Activated CD4-positive, alpha-beta T cell treated with anti-CD3 and anti-CD28 coated beads for 48 hours (primary cell): ENCODE measurements at places on chromosomes 4 and X.

- DNase-seq, result no peak
Measured at GRCh38 chr4:48623182-48623780, 133.2 kb downstream of the ZAR1 start.

GRCh38 chrX:43688586-43688985 lies 32.5 kb downstream of the MAOA start:
- DNase-seq, result no peak

- no peak for DNase-seq
Measured at GRCh38 chr4:13244444-13244843, 239.7 kb downstream of the RAB28 start.

DNA sequence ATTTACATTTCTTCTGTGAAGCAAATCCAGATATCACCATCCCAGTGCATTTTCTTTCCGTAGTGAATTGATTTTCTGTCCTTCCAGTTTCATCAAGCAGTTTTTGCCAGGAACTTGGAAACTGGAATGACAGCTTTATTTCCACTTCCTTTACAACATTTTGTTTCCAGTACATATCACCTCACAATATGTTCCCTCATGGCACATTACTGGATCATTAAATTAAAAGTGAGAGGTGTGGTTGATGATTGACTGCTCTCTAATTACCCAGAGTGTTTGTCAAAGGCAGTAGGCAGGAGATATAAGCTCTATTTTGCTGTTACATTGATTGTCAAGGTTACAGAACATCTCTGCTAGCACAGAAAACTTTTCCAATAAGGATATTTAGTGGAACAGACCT lies 22.3 kb upstream of the ACE2 start:
- no peak for DNase-seq

- peak; percentile 74 for DNase-seq
Measured at GRCh38 chr4:153651587-153651986, 32.5 kb upstream of the TLR2 start.
